ENCODE measurements at places on chromosomes 5 and 9.

DNA sequence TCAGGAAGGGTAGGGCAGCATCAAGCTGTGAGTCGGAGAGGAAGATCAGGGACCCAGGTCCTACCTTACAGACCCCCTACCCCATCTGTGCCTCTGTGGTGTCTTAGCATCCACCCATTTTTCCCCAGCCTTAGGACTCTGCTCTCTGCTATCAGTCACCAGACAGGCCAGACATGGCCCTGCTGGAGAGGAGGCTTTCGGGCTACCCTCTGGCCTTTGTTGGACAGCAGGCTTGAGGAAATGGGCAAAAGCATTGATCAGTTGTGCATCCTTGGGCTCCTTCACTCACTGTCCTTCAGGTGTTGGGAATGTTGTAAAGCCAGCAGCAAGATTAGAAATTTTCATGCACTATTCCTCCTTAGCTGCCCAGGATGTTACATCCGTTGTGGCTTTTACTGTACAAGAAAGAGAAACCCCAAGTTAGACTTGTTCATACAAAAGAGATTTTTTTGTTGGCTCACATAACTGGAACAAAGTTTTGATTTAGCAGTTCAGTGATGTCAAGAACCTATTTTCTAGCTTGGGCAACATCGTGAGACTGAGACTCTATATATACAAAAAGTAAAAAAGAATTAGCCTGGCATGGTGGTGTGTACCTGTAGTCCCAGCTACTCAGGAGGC, 17.4 kb upstream of the TNFAIP8 start:
- no peak for DNase-seq

GRCh38 chr5:82734347-82734746, 342.8 kb downstream of the TMEM167A start:
- no peak for DNase-seq

DNA sequence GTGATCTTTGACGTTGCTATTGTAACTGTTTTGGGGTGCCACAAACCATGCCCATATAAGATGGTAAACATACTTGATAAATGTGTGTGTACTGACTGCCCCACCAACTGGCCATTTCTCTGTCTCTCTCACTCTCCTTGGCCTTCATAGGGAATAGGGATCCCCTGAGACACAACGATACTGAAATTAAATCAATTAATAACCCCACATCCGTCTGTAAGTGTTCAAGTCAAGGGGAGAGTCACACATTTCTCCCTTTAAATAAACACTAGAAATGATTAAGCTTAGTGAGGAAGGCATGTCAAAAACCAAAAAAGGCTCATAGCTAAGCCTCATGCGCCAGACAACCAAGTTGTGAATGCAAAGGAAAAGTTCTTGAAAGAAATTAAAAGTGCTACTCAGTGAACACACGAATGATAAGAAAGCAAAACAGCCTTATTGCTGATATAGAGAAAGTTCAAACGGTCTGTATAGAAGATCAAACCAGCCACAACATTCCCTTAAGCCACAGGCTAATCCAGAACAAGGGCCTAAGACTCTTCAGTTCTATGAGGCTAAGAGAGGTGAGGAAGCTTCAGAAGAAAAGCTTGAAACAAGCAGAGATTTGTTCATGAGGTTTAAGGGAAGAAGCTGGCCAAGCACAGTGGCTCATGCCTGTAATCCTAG, 111.1 kb downstream of the UGCG start:
- DNase-seq = no peak

DNA sequence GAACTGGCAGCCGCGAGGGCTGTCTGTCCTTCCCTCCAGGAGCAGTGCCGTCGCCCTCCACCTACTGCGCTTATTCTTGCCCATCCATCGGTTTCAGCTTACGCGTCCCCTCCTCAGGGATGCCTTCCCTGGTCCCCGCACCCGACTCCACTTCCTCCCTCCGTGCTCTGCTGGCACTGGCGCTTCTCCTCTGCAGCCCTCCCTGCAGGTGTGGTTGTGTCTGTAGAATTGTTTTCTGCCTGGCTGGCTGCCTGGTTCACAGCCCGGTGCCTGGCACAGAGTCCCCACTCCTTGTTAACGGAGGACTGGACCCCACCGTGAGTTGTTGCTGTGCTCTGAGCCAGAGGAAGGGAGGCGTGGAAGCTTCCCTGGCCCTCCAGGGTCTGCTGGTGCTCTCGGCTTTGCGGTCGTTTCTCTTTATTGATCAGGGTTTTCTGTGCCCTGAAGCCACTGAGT, 5.7 kb downstream of the NTMT1 start:
- no peak for DNase-seq

GRCh38 chr5:138148811-138149210, 9.6 kb upstream of the NME5 start:
- DNase-seq = no peak

GRCh38 chr5:151083081-151083676, 2.3 kb upstream of the TNIP1 start:
- DNase-seq = no peak

- DNase-seq = no peak
Observed at GRCh38 chr5:61625137-61625561, 293.1 kb downstream of the ZSWIM6 start.

DNA sequence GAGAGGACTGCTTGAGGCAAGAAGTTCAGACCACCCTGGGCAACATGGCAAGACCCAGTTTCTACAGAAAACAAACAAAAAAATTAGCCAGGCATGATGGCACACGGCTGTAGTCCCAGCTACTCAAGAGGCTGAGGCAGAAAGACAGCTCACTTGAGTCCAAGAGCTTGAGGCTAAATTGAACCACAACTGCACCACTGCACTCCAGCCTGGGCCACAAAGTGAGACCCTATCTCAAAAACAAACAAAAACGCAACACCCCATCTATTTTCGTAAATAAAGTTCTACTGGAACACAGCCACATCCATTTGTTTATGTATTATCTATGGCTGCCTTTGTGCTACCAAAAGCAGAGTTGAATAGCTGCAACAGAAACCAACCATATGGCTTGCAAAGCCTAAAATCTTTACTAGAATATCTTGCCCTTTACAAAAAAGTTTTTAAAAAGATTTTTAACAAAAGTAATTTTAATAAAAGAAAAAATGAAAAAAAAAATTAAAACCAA, 67.5 kb downstream of the SETX start:
- no peak for DNase-seq
